NCI-H526 (cell line): ENCODE measurements at places on chromosomes 6 and 20.

DNA sequence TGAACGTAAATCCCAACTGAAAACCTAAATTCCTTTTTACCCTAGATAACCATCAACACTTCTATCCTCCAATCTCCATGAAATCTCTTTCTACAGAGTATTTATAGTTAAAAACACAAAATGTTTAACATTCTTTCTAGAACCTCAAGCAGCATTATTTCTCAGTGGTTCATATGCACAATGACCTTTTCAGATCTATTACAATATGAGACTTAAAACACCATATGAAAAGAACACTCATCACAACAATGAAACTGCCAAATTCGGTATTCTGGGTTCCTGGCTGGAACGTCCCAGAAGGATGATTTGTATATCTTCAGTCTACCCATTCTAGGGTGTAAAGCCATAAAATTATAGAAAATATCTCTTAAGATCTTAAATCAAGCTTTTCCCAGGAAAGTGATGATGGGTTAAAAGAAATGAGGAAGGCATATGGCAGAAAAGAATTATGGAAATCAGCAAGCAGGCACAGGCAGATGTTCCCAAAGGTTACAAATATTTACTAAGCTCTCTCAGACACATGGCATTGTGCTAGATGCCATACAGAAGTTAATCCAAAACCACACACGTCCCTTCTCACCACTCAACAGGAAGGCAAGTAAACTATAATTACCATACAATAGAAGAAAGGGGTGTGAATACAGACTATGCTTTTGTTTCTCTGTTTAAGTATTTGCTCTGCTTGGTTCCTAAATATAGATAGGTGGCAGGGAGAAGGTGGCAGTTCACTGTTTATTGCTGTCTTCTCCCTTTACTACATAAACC, 118.0 kb downstream of the CHD6 start:
- DNase-seq = no peak

DNA sequence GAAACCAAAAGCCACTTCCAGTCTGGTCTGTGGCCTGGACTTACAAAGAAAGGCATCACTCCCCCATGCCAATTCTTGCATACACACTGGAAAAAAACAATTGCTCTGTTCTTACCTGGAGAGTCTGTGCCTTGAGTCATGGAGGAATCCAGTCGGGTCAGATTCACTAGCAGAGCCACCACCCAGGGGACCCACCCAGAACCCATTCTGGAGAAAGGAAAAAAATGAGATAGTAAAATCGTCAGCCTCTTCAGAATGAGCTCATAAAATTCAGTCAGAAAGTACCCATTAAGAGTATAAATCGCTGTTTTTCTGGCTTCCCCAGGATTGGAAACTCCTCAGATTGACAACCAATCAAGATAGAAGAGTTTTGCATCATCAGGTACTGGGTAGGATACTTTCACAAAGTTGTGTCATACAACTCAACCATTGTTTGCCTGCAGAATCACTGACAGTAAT, at the start of gene HLA-DOB:
TSS of gene HLA-DOB (minus strand) at position 257 of the 459 bp plus-strand sequence. CDS start at position 206, 51 bp downstream.
- DNase-seq = no peak

DNA sequence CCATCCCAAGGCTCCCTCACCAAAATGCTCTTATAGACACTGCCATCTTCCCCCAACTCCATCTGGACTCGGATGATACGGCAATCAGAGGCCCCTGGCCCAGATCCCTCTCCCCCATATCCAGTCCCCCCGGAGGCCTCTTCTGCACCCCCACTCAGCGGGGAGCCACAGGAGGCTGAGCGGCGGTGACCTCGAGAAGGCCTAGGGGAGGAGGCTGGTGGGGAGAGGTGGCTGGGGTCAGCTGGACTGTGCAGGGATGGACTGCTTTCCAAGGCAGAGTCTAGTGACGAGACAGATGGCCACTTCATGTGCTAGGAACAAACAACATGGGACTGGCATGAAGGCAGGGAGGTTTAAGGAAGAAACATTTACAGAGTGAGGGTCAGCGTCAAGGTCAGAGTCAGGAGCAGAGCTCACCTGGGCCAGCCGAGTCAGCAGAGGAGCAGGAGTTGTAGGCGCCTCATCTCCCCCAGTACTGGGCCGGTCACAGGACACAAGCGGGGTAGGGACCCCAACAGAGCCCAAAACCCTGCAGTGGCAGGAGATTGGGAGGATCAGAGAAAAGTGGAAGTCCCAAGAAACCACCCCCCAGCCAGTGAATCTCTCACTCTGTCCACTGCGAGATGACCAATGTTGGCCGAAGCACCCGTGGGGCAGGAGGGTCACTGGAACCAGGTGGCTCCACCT, 3.7 kb downstream of the PFDN6 start:
- no peak for DNase-seq

DNA sequence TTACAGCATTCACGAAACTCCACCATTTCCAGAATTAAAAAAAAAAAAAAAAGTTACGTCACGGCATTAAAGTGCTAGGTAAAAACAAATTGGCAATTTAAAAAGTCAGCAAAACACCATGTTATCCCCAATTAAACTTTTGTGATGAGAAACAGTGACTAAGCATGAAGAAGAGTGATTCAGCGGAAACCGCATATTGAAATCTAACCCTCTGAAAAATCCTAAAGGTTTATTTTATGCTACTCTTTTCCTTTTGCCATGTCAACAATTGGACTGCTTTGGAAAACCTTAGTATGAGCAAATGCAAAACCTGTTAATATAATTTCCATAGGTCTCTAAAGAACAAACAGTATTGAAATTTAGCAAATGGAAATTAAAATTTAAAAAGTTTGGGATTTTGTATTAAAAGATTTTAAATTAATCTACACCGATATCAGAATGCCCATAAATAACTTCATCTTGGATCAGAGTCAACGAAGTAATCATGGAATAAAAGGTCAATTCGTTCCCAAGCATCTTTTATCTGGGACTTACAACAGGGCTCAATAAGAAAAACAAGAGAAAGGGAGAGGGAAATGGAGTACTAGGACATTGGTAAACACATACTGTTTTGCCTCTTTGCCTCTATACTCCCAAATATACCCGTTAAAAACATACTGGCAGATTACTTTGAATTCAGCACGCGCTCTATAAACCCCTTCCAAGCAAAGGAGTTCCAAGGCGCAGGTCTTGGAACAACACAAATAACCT, 1.1 kb downstream of the FBXO30 start:
- DNase-seq = peak; percentile 54

GRCh38 chr20:22063753-22064152, 358.3 kb downstream of the PAX1 start:
- no peak for DNase-seq

DNA sequence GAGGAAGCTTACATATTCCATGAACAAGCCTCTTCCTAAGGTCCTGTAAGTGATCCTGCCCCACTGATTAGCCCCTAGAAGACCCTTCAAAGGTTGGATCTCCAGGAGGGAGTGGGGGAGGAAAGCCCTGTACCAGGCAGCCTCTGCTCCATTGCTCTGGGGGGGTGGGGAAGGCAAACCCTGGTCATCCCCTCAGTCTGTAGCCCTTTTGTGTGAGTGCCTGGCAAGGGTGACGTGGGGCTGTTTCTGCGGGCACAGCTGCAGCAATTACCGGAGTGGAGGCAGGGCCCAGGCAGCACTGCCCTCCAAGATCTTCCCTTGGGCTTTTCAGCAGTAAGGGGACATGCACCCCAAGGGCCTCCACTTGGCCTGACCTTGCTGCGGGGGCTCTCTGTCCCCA, at the start of gene MOG:
TSS of gene MOG (plus strand) at position 295 of the 400 bp plus-strand sequence. CDS start 118 bp downstream, outside the sequence.
- no peak for DNase-seq

- no peak for DNase-seq
These were observed 50.0 kb downstream of the SOBP start for GRCh38 chr6:107539849-107540464.

DNA sequence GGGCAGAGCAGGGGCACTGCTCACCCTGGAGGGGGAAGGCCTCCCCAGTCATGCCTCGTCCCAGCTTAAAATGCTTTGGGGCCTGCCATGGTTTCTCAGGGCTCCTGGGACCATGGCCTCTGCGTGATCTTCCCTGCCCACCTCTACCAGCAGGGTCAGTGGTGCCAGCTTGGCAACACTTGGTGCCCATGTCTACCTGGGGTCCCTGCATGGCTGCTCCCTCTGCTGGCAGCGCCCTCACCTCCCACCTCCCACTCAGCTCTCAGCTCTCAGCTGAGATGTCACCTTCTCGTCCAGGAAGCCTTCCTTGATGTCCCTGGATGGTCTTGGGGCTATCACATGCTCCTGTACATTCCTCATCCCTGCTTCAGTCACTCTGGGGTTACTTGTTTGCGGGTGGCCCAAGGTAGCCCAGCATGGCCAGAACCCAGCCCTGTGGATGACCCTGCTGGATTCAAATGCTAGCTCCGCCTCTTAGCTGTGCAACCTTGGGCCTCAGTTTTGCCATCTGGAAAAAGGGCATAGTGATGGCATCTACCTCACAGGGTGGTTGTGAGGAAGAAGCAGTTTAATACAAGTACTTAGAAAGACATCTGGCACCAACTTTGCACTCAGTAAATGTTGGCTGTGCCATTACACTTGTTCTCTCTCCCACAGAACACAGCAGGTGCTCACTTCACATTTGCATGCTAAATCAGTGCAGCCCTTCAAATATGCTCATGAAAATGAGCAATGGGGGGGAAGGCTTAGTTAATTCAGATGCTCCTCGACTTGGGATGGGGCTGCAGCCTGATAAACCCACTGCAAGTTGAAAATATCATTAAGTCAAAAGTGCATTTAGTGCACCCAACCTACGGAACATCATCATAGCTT, 53.5 kb upstream of the PTPN1 start:
- DNase-seq = no peak

GRCh38 chr6:142395266-142395665, 93.5 kb downstream of the ADGRG6 start:
- DNase-seq = no peak

- DNase-seq = no peak
These were observed 16.7 kb upstream of the SLC4A11 start for GRCh38 chr20:3255728-3256127.

DNA sequence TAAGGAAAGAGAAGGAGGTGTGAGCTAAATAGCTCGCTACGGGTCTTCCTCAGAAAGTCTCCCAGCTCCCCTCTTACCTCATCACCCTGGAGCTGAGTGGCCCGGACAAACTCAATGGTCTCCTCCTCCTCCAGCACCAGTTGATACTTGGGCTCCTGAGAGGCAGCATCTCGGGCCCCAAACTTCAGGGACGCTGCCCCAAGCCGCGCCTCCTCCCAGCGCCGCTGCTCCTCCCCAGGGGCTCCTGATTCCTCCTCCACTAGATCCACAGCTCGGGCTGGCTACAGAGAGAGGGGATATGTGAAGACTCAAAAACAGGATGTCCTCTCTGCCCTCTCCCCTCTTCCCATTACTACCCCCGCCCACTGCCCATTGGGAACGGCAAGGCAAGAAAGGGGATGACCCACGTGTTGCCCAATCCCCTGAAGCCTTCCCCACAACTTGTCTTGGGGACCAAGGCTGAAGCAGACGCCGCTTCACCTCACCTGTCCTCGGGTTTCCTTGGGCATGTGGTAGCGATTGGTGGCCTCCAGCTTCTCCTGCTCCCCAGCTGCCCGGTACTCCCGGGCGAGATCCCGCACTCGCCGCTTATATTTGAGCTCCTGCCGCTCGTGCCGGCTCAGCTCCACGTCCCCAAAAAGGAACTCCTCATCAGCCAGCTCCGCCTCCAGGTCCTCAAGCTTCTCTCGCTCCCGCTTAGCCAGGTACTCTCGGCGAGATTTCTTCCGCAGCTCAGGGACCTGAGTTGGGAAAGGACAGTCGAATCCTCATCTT, 7.6 kb downstream of the DHX16 start:
- DNase-seq = no peak

- no peak for DNase-seq
These were observed 106.5 kb downstream of the TCP11 start for GRCh38 chr6:35034411-35035191.

DNA sequence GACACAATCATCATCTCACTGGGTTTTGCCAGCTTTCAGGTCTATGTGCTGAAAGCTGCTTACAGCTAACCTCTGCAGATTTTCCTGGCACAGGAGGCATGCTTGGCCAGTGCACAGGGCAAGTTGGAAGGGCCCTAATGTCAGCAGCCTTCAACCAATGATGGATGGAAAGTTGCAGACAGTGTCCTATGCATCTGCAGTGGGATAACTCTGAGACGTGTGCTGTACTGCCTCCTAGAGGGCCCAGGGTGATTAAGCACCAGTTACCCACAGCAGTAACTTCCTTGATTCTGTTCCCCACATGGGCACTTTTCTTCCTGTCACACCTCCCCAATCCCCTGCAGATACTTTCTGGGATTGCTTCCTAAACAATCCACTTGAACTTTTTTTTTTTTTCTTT, 38.6 kb downstream of the OVOL2 start:
- DNase-seq = no peak

- no peak for DNase-seq
These were observed 4.8 kb downstream of the PHF20 start for GRCh38 chr20:35776513-35777101.

DNA sequence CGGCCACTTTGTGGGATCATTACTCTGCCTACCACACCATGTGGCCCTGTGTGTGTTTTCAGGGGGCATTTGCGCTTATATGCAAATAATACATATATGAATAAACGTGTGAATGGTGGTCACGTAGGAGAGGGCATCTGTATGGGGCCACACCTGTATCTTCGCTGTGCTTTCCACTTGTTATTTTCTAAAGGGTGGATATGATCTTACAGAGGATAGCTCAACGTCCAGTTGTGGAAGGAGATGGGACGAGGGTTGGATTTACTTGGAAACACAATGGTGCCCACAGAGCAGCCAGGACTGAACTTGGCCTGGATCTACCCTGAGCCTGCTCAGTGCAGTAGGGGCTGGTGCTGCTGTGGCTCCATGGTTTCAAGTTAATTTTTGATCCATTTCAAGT, 93.3 kb downstream of the YTHDF1 start:
- DNase-seq = no peak

- no peak for DNase-seq
These were observed 201.9 kb downstream of the MOXD1 start for GRCh38 chr6:132199343-132199742.

DNA sequence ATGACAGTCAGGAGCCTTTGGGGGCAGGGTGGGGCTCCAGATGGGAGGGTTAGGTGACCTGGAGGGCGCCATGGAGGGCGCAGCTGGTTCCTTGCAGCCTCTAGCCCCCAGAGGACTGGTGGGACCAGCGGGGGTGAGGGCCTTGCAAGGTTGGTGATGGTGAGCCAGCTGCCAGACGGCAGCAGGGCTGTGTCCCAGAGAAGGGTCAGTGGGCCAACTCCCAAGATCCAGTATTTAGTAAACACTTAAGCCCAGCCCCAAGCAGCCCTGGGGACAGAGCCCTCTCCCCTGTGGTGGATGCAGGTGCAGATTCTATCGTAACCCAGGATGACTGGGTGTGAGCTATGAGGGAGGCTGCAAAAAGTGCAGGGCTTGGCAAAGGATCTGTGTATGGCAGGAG, 201.5 kb upstream of the RNF24 start:
- no peak for DNase-seq

GRCh38 chr6:136782021-136782770, 10.1 kb downstream of the MAP3K5 start:
- no peak for DNase-seq

GRCh38 chr20:43492101-43492500, 15.4 kb upstream of the L3MBTL1 start:
- no peak for DNase-seq

- DNase-seq = no peak
These were observed 36.8 kb downstream of the MOXD1 start for GRCh38 chr6:132364306-132365074.

GRCh38 chr20:37941992-37942391, 39.1 kb downstream of the VSTM2L start:
- no peak for DNase-seq
